Fibroblast of skin of back (primary cell): ENCODE measurements at places on chromosomes 4 and X.

- DNase-seq: no peak
These were observed 625.9 kb upstream of the AGA start for GRCh38 chr4:178068136-178068535.

GRCh38 chrX:152614791-152615190 lies 22.9 kb upstream of the GABRQ start:
- DNase-seq: no peak

- DNase-seq: no peak
These were observed 13.3 kb downstream of the CYP4V2 start for GRCh38 chr4:186204686-186205085.

DNA sequence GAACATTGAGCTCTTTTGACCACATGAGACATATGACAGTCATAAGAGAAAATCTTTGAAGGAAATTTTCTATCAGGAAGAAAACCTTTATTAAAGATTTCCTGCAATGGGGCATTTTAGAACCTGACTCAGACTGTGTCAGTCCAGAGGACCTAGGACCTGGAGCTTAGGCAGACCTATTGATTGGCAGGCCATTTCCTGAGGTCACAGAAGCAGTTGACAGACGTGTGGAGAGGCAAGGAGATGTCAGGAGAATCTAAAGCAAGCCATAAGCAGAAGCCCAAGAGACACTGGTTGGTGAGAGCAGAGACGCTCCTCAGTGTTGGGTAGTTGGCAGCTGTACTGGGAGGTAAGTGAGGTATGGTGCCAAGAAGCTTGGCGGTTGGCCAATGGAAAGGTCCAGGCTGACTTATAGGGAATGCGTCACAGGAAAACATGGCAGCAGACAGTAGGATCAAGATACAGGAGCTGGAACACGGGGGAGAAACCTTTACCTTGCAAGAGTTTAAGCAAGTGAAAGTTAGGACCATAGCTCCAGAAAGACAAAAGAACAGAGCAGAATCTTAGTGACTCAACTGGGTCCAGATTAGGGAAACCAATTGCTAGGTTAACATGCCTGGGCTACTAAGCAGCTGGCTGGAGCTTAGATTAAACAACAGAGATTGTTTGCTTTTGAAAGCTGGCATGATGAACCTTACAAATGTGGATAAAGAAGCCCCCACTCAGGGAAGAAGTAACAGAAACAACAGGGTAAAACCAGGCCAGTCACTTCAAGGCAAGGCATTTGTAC lies 18.6 kb downstream of the PALLD start:
- DNase-seq: no peak

DNA sequence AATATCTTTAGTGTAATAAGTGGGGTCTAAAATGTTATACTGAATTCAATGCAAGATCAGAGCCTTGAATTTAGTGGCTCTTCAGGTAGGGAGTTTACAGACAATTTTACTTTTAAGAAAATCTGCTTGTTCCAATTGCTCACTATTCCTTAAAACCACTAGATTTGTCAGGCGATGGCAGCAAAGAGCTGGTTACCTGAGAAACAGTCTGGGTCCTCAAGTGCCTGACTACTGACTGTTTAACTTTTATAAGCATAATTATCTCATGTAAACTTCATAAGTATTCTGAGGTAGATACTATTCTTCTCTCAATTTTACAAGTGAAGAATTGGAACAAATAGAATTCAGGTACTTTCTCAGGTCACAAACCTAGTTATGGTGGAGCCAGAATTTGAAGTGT lies 84.3 kb downstream of the RRAGB start:
- no peak for DNase-seq

DNA sequence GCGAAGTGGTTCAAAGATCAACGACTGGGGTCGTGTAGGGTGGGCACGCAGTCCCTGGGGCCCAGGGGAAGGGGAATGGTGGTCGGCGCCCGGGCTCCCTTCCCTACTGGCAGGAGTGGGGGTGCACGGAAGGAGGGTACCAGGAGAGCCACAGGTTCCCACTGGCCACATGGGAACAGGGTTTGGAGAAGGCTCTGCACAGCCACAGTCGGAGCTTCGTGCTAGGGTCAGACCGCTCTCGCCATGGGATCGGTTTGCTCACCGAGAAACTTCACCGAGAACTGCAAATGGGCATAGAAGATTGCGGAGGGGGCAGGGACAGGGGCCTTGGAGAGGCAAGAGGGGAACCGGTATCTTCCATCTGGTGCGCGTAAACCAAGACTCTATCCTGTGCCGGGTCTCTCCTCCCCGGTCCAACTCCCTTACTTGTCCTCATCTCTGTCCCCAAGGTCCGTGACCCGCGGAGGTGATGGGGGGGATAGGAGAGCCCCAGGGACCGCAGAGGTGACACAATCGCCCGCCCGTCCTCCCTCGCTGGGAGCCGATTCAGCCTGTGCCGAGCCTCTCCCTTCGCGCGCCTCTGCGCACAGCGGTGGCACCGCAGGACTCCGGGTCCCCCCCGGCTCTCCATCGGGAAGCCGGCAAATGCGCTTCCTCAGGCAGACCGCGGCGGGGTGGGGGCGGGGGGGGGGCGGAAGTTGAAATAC lies 1.0 kb downstream of the SCD5 start:
- DNase-seq: peak; percentile 58

GRCh38 chr4:175635546-175635945 lies 176.5 kb downstream of the GPM6A start:
- no peak for DNase-seq

DNA sequence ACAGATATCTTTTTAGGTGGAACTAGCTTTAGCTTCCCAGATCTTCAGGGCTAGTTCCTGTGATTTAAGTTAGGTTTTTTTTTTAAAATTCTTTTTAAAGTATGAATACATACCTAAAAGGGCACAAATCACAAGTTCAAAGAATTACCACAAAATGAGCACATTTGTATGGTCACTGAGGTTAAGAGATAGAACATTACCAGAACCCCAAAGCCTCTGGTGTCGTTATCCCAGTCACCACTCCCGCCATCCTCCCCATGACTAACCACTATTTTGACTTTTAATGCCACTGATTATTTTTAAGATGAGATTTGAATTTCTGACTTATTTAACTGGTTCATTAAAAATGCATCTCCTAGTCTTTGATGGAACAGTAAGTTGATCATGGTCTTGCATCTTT lies 5.4 kb downstream of the PGK1 start:
- DNase-seq: no peak

DNA sequence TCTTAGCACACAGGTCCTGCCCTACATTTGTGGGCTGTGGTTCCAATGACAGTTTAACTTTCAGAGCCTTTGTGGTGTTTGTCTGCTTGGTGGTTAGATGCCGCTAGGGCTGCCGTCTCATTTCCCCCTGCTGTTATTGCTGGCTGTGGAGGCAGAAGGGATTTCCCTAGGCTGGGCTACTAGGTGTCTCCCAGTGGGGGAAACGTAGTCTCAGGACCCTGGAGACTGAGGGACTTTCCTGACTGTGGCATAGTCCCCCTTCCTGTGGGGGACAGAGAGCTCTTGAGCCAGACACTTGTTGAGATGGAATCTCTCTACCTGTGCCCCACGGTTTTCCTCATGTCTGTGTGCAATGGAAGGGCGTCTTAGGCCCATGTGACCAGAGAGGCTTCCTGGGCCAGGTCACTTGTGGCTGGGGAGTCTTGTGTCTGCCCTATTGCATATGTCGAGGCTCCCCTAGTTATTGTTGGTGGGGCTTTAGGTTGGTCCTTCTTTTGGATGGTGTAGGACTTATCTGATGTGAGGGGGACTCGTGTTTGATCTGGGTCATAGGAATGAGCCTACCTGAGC lies 68.2 kb downstream of the ARHGAP10 start:
- no peak for DNase-seq
